ENCODE measurements at places on chromosomes 1 and 21. TPM values are rescaled to one million over a fixed set of nuclear protein-coding genes. Genes with fewer than 3 reads are reported as not detected.

Gene OR2AK2
- total RNA-seq, result not detected

Gene HRNR
- total RNA-seq, result not detected

Gene TBX15
- 3.3 TPM for total RNA-seq

Gene C8A
- total RNA-seq, result not detected

Measured in pericardium fibroblast (primary cell).